Activated naive CD4-positive, alpha-beta T cell treated with Interleukin-2 at 50 U/mL for 16 hours (primary cell): ENCODE measurements at places on chromosomes 2 and 18.
A peak's percentile ranks its signal among the peaks of the same experiment; 100 is the strongest.

GRCh38 chr2:167965907-167966761 is 281.3 kb downstream of the STK39 start:
- DNase-seq, result no peak

DNA sequence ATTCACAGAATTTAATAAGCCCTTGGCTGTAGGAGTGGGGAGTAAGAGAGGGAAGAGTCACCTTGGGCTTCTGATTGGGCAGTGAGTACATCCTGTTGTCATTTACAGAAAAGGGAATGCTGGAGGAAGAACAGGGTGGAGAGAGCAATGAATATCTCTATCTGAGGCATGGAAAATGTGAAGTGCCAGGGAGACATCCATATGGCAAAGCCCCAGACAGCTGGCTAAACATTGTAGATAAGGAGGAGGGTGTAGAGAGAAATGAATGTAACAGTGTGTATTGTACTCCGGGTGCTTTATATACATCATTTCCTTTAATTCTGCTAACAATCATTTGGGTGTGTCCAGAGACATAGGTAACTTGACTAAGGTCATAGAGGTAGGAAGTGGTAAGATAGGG is 103.5 kb downstream of the UPP2 start:
- no peak for DNase-seq

- DNase-seq, result no peak
Measured at GRCh38 chr2:69975136-69975852, 13.9 kb upstream of the ASPRV1 start.

GRCh38 chr2:25903216-25903776 is 25.0 kb upstream of the ASXL2 start:
- no peak for DNase-seq

DNA sequence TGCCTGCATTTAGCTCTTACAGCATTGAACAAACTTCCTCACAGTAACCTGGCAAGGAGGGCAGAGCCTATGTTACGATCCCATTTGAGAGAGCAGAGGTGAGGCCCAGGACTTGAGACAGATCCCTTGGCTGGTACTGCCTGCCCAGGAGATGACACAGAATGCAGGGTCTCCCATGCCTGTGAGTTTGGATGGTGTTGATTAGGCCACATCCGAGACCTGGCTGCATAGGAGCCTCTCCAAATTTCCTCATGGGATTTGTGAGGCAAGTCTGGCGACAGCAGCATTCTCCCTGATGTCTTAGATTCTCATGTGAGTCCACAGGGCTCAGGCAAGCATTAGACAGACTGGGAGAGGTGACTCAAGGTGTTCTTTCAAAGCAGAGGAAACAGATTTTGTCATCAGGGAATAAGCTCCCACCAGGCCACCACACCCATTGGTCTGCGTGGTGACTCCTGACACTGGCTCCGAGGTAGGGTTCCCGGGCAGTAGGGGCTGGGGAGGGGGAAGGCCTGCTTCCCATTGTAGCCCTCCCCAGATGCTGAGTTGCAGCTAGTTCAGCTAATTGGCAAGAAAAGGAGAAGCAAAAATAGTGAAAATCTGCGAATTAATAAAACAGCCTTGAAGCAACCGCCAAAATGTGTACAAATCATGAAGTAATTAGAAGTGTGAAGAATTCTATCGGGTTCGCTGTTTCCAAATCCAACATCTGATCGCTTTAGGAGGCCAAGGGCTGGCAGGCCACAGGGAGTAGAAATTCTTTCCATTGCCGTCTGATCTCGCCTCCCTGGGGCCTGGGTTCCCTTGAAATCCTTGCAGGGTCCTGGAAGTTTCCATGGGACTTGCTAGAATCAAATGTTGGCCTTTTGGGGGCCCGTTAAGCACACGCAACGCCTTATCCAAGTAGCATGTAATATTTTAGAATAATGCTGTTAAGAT is 68.0 kb downstream of the MAPK4 start:
- DNase-seq, result no peak

DNA sequence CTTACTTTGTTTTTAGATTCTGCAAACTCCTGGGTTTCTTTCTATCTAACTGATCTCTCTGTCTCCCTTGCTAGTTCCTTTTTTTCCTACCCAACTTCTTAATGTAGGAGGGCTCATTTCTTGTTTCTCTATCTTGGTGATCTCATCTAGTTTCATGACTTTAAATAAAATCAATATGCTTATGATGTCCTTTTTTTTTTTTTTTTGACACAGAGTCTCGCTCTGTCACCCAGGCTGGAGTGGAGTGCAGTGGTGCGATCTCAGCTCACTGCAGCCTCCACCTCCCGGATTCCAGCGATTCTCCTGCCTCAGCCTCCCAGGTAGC is 42.2 kb upstream of the IL1RL1 start:
- DNase-seq, result no peak

DNA sequence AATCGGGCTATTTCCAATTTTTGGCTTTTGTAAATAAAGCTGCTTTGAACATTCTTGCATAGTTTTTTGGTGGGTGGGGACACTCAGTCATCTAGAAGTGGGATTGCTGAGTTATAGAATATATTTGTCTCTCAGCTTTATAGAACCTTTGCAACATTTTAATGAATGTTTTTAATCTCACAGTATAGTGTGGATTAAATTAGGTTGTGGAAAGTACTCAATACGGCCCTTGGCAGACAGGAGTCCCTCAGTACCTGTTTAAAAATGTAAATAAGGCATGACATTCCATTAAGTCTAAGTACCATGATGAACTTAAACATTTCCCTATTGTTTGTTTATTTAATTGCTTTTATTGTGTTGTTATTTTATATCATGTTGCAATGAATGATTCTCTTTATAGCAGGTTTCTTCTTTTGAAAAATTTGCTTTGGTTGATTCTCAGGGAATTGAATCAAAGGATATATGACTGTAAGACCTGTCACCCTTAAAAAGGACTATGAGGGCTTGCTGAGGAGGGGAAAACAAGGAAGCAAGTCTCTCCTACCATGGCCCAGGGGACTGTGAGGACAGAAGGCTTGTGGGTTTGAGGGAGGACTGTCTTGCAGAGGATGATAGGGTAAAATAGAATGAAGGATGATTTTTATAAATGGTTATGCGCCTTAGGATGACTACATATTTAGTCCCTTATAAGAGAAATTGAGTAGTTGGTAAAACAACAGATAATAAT is 165.1 kb downstream of the RPIA start:
- DNase-seq, result no peak

DNA sequence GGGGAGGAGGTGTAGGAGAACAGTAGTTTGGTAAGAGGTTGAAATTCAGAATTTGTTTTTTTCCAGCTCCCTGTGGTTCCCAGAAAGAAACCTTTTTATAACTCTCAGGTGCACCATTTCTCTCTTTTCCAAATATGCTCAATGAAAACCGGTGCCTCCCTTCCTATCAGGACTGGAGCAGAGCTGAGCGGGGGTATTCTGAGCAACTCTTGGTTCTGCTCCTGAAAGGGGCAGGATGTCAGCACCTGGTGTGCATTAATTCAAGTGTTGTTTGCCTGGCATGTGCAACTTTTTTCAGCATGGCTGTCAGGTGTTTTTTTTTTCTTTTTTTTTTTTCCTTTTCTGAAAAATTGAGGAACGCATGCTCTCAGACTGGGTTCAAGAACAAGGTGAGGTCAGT is 74.1 kb downstream of the MAPK4 start:
- no peak for DNase-seq

- DNase-seq, result no peak
Measured at GRCh38 chr2:190119257-190119656, 56.7 kb upstream of the MSTN start.

DNA sequence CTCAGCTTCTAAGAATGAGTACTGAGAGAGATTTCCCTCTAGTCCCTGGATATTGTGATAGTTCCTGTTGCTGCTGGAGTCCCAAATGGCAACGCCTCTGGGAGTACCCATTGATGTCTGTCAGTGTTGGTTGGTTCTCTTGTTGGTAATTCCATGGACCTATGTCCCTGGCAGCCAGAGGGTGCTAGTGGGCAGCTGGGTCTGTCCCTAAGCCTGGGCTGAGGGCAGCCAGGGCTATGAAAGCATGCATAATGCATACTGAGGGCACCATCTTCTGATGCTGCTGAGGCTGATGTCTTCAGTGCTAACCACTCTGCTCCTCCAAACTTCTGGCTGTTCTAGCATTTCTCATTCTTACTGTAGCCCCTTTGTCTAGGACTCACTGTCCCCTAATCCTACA is 35.9 kb downstream of the NABP1 start:
- DNase-seq, result no peak

DNA sequence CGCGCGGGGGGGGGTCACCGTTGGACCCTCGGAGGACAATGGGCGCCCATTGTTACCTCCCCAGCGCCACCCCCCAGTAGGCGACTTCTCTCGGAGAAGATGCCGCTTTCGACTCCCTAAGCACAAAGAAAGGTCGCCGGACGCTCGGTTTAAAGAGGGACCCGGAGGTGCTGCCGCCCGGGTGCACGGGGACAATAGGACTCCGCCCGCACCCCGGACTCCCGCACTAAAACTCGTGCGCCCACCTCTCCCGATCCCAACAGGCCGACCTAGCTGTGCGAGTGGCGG is 318 bp upstream of the CDC42EP3 start:
- no peak for DNase-seq

DNA sequence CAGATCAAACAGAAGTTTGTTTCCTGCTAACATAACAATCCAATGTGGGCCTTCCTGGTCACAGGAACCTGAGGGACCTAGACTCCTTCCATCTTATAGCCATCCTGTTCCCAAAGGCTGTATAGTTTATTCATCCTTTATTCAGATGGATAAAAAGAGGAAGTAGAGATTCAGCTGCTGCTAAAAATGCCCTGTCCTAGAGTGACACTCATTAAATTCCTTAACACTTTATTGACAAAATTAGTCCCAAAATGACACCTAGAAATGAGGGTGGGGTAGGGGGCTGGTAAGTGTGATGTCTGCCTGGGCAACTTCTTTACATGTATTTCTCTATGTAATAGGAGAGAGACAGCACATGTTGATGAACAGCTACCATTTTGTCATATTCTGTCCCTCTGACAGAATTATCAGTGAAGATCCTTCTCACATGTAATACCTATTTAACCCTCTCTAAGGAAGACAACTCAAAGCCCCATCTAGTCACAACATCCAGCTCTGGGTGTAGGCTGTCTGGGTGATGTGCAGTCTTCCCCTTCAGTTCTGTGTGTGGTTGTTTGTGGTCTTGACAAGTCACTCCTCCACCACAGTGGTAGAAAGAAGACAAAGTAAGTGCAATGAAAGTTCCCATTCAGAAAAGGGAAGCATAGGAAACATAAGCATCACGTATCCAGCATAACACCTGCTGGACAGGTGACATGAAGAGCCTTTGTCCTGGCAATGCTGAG is 253.9 kb upstream of the CNTNAP5 start:
- DNase-seq, result no peak

GRCh38 chr2:157627594-157628476 is 829 bp downstream of the ACVR1C start:
- DNase-seq, result peak; percentile 52

- no peak for DNase-seq
Measured at GRCh38 chr2:196324211-196324610, 152.8 kb upstream of the STK17B start.

- DNase-seq, result no peak
Measured at GRCh38 chr18:64180171-64180570, 31.3 kb upstream of the LINC00305 start.

DNA sequence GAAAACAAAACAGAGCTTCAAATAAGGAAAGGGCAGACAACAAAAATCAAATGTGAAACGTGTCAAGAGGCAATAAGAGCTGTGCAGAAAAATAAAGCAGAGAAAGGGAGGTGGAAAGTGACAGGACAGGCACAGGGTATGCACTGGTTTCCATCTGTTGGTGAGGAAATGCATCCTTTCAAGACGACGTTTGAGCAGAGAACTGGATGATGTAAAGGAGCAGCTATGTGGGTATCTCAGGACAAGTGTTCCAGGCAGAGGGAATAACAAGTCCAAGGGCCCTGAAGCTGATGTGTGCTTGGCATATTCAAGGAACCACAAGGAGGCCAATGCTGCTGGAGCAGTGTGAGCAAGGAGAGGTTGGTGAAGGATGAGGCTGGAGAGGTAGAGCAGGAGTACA is 168.9 kb upstream of the SERPINE2 start:
- DNase-seq, result no peak

GRCh38 chr2:62660582-62661262 is 44.8 kb upstream of the EHBP1 start:
- DNase-seq, result no peak

- DNase-seq, result no peak
Measured at GRCh38 chr2:225274751-225275150, 124.8 kb upstream of the NYAP2 start.

GRCh38 chr2:50535971-50536759 is 495.8 kb downstream of the NRXN1 start:
- no peak for DNase-seq

- no peak for DNase-seq
Measured at GRCh38 chr18:21194871-21195771, 46.9 kb upstream of the GREB1L start.

- no peak for DNase-seq
Measured at GRCh38 chr2:98580656-98581284, 27.5 kb downstream of the COA5 start.
